CD4-positive, alpha-beta T cell treated with Interleukin-6 for 4 hours (primary cell): ENCODE measurements at places on chromosomes 2 and 18.

- DNase-seq = peak; percentile 71
These were observed 48.8 kb downstream of the ADNP2 start for GRCh38 chr18:80157708-80158343.

DNA sequence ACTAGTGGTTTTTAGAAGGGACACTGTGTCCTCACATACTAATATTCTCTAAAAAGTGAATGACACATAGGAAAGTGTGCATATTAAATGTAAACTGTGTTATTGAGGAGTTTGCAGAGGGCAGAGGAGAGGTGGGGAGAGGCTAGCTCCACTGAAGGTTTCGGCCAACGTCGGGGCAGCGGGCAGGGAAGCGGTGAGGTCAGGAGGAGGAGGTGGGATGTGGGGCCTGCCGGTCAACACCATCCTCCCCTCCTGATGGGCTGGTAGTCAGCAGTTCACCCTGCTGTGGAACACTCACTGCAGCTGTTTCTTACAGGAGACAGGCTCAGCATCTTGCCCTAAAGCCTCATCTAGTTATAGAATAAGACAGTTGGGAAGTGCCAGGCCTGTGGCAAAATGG lies 74.2 kb downstream of the ARHGEF4 start:
- DNase-seq = no peak

- DNase-seq = peak; percentile 36
These were observed 5.2 kb downstream of the TMEM127 start for GRCh38 chr2:96260387-96261260.

- DNase-seq = no peak
These were observed 198.4 kb downstream of the BABAM2 start for GRCh38 chr2:28088970-28089369.

DNA sequence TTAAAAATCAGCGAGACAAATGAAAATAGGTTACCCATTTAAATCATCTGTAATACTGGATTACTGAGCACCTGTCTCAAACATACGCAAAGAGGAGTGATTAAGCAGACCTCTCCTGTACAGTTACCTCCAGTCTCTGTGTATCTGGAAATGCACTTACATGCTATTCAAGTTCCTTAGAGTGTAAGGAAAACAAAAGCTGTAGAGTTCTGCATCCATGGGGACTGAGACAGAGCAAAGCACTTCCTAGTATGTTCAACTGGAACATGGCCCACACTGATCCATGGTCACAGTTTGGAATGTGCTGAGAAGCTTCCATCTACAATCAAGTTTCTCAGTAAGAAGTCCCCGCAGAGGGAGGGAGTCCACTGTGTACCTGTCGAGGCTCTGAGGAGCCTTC lies 63.9 kb downstream of the PPP4R1 start:
- DNase-seq = no peak

DNA sequence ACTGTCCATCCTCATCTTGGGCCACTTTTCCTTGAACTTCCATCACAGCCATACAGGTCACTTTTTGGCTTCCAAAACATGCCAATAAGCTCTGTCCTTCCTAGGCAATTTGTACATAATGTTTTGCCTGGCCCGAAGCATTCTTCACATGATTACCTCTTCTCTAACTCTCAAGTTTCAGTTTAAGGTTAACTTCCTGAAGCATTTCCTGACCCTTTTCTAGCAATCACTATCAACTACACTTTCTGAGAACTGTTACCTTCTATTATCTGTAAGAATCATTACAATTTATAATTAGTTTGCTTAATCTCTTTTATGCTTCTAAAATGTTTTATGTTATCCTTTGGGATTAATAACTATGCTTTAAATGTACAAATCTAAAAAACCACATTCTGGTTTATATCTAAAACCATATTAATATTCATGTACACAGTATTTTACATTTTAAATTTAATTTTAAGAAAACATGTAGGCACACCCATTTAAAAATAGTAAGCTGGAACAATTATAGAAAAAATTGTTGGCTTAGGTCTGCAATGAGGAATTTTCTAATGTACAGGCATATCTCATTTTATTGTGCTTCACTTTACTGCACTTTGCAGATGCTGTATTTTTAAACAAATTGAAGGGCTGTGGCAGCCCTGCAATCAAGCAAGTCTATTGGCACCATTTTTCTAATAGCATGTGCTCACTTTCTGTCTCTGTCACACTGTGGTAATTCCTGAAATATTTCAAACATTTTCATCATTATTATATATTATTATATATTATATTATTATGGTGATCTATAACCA lies 76.4 kb downstream of the C2orf74 start:
- no peak for DNase-seq

GRCh38 chr18:57975805-57976204 lies 68.2 kb upstream of the NEDD4L start:
- DNase-seq = no peak

DNA sequence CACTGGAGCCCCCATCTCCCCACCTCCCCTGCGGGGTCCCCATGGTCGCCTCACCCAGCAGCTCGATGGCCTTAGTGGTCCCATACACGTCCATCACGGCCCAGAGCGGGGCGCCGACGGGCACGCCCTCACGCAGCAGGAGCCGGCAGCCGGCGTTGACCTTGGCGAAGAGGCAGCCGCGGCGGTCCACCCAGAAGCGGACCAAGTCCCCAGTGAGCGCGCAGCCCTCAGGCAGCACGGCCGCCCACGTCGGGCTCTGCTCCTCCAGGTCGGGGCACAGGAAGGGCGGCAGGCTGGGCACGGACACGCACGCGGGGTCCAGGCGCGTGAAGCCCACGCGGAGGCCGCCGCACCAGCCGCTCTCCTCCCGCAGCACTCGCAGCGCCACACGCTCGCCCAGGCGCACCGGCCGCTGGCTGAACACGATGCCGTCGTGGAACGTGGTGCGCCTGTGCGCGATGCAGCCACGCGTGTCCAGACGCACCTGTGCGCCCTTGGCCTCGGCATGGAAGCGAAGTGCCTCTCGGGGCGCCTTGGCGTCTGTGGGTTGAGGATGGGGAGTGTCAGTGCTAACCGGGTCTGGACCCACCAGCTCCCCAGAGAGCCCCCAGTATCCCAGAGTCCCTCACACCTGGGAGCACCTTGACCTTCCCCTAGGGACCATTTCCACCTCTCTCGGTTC lies 4.6 kb downstream of the NEURL3 start:
- DNase-seq = no peak

GRCh38 chr2:124149571-124149970 lies 124.5 kb downstream of the CNTNAP5 start:
- no peak for DNase-seq

- DNase-seq = no peak
These were observed 15.3 kb downstream of the LAPTM4A start for GRCh38 chr2:20035955-20036666.
